RKO (cell line): ENCODE measurements at places on chromosomes 6 and 20.

DNA sequence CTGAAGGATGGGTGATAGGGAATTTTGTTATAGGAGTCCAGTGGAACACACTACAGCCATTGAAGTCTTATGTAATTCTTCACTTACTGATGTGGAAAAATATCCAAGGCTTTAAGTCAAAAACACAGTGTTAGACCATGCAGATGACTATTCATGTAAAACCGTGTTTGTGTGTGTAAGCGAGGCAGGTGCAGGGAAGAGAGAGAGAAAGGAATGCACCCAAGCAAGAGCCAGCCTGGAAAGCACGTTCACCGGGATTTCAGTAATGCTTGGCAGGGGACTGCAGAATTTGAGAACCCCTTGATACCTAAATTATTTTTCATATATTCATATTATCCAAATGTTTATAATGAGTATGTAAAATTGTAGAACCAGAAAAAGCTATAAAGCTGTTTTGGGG is 17.9 kb downstream of the RALGAPA2 start:
- DNase-seq, result no peak

- no peak for DNase-seq
Measured at GRCh38 chr20:36604952-36605398, 604 bp upstream of the RAB5IF start.

DNA sequence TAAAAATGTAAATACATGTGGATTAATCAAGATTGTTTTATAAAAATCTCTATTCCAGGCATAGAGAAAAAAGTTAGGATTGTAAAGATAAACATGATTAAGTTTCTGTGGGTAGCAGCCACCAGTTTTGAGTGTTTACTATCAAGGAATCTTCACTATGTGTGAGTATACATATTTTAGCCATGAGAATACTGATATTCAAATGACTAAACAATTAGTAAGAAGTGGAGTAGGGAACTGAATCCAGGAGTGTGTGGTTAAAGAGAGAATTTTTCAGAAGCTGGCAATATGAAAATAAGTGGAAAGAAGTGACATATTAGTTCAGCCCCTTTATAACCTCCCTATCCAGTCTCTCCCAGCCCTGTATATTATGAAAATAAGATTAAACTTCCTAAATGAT is 10.3 kb downstream of the ELOVL2 start:
- DNase-seq, result peak; percentile 70

DNA sequence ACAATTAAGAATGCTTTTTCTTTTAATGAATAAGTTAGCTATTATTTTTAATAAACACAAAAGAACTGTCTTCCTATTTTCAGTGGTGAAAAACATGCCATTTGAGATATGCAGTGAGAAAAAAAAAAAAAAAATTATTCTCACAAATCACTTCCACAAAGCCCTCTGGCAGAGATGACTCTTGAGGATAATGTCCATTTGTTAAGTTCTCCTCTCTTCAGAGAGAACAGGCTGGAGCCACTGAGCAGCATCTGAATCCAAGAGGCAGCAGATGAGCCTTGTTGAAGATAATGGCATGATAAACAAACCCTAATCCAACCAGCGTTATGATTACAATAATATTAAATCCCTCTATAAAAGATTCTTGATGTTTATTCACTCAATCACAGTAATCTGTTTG is 105.0 kb downstream of the PTPRK start:
- DNase-seq, result no peak

GRCh38 chr6:129546702-129547101 is 163.3 kb downstream of the ARHGAP18 start:
- DNase-seq, result no peak

GRCh38 chr20:58518387-58518786 is 3.2 kb upstream of the APCDD1L start:
- DNase-seq, result no peak

- peak; percentile 94 for DNase-seq
Measured at GRCh38 chr6:139134817-139135577, at the start of gene HECA. Gene HECA (plus strand): TSS chr6:139135080. CDS start chr6:139135397, 317 bp downstream.

- no peak for DNase-seq
Measured at GRCh38 chr20:48456366-48457192, 371.2 kb downstream of the PREX1 start.

DNA sequence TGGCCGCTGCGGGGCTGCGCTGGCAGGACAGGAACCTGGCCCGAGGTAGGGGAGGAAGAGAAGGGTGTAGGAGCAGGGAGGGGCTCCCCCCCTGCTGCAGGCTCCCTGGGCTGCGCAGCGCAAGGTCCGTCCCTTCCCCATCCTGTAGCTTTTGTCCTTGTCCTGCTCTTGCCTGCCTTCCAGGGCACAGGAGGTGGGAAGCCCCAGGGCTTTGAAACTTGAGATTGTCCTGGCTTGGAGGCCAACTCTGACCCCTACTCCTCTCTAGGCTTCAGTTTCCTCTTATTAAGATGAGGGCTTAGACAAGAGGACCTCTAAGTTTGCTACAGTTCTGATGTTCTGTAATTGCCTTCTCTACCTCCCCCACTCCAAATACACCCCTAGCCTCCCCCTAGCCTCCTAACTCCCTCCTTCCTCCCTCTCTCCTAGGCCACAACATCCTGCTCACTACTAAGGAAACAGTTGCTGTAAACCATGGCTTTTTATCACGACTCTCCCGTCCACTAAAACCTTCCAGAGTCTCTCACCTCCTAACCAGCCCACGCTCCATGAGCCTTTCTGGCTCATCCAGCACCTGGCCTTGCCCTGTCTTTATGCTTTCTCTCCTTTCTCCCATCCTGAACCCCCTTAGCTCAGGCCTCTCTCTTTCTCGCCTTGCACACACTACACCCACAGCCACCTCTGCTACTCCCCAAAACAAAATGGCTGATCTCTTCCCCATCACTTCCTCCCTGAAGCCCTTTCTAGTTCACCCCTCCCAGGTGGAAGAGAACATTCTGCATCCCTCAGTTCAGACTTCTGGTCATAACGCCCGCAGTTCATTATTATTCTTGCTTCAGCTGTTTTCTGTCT is 10.2 kb downstream of the UNC5CL start:
- peak; percentile 27 for DNase-seq

DNA sequence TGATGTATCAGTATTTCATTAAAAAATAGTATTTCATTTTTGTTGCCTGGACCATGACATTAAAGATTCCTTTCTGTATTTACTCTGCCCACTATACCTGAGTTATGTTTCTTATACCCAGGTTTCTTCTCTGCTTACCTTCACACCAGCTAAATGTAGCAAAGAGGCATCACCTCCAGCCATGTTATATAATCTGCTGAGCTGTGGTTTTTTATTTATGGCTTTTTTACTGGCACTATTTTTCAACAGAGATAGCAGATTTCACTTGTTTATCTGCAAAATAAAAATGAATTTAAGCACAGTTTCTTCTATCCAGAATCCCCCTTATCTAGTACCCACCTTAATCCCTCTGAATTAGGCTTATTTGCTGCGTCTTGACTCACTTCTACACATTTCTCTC is 979.0 kb upstream of the MAN1A1 start:
- DNase-seq, result no peak

- DNase-seq, result no peak
Measured at GRCh38 chr6:157595768-157596167, 214.8 kb downstream of the ZDHHC14 start.

- DNase-seq, result no peak
Measured at GRCh38 chr6:33160728-33161344, 31.4 kb downstream of the COL11A2 start.

DNA sequence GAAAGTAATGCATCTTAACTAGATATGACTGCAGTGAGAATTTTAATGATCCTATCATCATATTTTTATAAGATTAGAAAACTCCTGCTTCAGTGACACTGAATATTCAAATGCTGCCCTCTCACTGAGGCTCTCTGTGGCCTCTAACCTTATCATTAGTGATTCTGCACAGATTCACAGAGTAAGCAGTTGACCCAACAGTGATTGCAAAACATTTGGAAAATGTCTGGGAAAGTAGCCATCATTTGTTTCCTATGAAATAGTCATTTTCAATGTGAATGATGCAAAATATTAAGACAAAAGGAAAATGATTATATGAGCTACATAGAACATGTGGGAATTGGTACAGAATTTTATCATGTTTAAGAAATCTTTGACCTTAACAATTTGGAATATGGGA is 210.3 kb downstream of the TBX18 start:
- DNase-seq, result no peak

- DNase-seq, result no peak
Measured at GRCh38 chr20:17925940-17926300, 42.7 kb downstream of the SNX5 start.

DNA sequence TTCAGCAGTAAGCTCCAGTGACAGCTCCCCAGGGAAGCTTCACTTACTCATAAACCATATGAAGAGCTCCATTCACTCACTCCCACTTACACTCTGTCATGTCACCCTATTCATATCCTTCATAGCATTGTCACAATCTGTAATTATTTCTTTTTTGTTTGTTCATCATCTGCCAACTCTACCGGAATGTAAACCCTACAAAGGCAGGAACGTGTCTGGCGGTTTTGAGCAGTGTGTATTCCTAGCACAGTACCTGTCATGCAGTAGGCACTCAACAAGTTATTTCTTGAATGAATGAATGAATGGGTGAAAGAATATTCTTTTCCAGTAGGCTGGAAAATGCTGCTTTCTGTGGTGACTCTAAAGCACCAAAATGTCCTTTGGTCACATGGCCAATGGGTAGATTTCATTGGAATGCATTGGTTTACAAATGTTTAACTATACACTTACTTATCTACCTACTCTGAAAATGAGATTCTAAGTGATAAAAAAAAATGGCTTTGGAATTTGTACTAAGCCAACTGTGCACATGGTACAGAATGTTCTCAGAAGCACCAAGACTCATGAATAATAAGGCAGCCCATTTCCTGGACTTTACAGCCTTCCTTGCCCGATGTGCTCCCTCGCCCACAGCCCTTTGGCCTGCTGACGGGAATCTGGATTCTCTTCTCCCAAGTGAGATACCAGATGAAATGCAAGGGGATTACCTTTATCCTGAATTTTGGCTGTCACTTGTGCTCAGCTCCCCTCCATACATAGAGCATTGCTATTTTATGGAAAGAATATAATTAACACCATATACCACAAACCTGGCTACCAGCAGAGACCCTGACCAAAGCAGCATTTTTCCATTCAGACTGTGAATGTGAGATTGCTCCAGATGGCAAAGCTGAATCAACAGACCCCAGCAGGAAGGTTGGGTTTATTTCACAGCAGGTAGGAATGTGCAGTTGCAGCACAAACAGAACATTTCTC is 273.3 kb downstream of the ALDH8A1 start:
- DNase-seq, result no peak

GRCh38 chr20:547394-547793 is 3.8 kb upstream of the CSNK2A1 start:
- no peak for DNase-seq

DNA sequence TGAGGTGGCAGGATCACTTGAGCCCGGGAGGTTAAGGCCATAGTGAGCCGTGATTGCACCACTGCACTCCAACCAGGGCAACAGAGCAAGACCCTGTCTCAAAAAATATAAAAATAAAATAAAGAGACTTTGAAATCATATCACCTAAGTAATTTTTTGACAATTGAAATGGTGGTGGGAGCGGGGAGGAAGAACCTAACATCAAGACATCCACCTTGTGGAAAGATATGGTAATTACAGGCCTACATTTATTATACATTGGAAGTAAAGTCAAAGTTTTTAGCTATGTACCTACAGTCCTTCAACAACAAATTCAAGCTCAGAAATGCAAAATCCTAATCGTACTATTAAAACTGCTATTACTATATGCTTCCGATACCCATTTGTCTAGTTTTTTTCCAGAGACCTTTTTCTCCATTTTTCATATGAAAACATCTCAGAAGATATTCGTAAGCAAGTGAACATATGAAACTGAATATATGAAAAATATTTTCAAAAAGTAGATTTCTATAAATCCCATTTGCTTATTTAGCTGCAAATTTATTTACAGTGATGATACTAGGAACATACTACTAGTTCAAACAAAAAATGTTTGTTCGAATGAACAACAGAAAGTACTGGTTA is 83.3 kb downstream of the SYCP2 start:
- peak; percentile 73 for DNase-seq

DNA sequence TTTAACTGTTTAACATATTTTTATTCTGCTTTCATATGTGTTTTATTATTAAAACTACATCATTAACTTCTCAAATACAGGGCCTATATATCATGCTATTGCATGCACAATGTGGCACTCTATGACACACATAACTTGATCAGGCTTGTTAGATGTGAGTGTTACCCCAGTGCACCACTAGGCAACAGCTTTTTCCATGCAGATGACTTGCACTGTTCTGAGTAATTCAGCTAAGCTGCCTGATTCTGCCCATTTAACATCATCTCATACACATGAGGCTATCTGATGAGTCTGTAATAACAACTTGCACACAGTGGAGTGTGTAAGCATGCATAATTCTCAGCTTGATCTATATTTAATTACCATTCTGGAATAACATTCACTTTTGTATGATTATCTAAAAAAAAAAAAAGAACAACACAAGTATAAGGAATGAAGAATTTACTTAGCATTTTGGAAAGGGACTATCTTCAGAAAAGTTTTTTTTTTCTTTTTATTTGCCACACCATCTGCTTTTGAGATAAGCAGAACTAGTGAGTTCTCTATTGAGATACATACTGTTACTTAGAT is 83.1 kb downstream of the GRM1 start:
- DNase-seq, result peak; percentile 67

DNA sequence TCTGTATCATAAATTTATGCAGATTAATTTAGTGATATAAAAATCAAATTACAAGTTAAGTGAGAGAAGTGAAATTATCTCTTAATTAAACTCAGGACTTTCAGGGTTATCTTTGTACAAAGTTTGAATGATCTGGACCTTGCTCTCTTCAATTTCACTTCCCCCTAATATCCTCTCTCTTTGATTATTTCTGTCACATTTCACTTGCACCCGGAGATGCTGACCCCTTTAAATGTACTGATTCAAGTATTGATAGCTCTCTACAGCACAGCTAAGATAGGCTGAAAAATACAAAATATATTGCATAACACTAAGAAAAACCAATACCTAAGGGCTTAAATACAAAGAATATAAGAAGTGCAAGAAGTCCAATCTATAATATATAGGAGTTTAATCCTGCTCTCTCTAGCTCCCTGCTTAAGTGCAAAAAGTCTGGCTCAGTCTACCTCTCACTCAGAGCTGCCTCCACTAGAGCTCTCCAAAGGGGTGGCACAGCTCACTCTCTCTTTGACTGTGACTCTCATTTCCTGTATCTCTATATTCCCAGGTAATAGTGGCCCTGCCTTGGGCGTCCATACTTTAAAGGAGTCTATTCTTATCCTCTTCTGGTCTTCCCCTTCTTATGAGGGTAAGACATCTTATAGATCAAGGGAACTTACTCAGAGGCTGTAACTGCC is 588.4 kb downstream of the RFPL4B start:
- DNase-seq, result no peak

DNA sequence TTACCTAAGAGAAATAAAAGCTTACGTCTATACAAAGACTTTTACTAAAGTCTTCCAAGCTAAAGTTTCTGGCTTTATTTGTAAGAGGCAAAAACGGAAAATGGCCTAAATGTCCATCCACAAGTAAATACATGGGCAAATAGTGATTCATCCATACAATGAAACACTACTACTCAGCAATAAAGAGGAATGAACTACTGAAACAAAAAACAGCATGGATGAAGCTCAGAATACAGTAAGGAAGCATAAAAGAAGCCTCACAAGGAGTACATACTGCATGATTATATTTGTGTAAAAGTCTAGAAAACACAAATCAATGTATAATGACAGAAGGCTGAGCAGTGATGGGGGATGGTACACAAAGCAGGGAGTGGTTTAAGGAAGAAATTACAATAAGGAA is 84.7 kb downstream of the F13A1 start:
- no peak for DNase-seq

GRCh38 chr20:53929974-53930650 is 140.3 kb downstream of the BCAS1 start:
- DNase-seq, result no peak
